T-helper 17 cell (primary cell): ENCODE measurements at places on chromosomes 2 and 18.

DNA sequence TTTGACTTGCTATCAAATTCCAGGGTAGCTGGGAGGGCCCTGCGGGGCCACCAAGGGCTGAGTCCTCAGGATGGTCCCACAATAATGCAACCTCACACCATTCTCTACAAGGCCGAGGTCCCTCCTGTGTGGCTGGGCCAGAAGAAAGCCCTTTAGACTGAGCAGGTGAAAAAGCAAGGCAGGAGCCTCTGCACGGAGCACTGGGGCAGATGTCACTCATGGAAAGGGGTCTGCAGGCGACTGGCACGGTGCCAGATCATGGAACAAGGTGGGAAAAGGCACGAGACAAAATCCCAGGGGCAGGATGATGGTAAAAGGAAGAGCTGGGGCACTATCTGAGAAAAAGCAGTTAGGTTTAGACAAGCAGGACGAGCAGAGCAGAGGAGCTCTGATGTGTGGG lies 16.1 kb downstream of the HJURP start:
- H3K27me3 ChIP-seq, result no peaks in the 10 kb centered on the region
- peaks cover 7% of the 10 kb centered on the region for H3K4me1 ChIP-seq
- H3K36me3 ChIP-seq, result no peaks in the 10 kb centered on the region
- no peak for DNase-seq
- H3K4me3 ChIP-seq, result no peak overlapping the region

DNA sequence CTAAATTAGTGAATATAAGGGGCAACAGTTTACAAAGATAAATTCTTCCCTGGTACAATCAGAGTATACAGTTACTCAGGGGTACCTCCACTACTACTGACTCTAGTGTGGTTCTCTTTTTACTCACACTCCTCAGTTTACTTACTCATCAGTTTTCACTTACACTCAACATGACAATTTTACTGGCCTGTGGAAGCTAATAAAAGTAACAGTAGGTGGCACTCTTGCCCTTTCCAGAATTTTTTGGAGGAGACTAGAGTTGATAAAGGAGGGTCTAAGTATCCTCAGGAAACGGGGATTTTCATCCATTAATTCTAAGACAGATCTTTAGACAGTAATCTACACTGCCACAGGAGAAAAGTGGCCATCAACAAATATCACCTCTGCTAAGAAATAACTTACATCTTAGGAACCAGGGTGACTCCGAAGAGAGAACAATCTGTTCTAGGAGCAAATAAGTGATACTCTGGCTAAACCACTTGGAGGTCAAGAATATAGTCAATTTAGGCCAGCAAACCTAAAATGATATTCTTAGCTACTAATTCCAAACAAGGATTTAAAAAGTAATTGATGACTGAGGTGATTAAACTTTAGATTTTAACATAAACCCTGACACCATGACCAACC lies 61.3 kb downstream of the ATL2 start:
- no peaks in the 10 kb centered on the region for H3K4me1 ChIP-seq
- no peaks in the 10 kb centered on the region for H3K36me3 ChIP-seq
- DNase-seq, result no peak
- H3K4me3 ChIP-seq, result no peak overlapping the region
- no peaks in the 10 kb centered on the region for H3K27me3 ChIP-seq

DNA sequence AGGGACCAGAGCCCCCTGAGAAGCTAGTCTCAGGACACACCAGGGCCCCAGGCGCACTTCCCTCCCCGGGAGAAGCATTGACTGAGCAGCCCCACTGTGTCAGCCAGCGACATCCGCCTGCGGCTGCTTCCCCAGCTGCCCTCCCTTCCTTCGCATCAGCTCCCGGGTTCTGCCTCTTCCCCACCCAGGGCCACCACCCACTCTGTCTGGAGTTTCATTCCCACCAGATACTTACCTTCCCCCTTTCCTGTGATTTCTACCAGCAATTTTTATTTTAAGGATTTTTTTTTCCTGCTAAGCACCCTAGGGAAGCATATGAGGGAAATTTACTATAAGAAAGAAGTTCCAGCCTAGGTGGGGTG lies 99.2 kb downstream of the SMAD7 start:
- no peak overlapping the region for H3K27ac ChIP-seq
- DNase-seq, result no peak
- peaks cover 1% of the 10 kb centered on the region for H3K36me3 ChIP-seq
- H3K27me3 ChIP-seq, result no peaks in the 10 kb centered on the region
- H3K4me3 ChIP-seq, result no peak overlapping the region
- H3K4me1 ChIP-seq, result peaks cover 32% of the 10 kb centered on the region

DNA sequence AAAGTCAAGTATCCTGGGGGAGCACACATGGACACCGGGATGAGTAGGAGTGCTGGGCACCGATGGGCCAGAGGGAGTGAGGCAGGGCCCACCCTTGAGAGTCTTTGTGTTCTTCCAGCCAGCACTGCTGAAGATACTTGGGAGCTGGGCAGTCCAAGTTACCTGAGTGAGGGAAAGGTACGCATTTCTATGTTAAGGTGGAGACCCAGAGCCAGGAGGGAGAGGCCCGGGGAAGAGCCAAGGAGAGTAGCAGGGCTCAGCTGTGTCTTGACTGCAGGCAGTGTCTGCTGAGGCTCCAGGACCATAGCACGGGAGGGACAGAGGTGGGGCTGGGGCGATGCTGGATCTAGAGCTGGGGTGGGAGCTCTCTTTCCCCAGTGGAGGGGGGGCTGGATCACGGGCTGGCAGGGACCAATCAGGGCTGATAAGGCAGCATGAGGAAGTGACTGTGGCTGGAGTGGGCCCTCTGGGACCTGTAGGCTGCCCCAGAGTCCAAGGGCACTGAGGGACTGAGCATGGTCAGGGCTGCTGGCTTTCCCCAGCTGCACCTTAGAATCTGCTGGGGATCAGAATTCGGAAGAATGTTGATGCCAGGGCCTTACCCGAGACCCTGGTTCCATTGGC lies 289.2 kb downstream of the PHLPP1 start:
- DNase-seq, result no peak
- no peaks in the 10 kb centered on the region for H3K36me3 ChIP-seq
- H3K4me1 ChIP-seq, result peaks cover 2% of the 10 kb centered on the region
- H3K27ac ChIP-seq, result no peak overlapping the region
- H3K4me3 ChIP-seq, result no peak overlapping the region
- H3K27me3 ChIP-seq, result peaks cover 17% of the 10 kb centered on the region

DNA sequence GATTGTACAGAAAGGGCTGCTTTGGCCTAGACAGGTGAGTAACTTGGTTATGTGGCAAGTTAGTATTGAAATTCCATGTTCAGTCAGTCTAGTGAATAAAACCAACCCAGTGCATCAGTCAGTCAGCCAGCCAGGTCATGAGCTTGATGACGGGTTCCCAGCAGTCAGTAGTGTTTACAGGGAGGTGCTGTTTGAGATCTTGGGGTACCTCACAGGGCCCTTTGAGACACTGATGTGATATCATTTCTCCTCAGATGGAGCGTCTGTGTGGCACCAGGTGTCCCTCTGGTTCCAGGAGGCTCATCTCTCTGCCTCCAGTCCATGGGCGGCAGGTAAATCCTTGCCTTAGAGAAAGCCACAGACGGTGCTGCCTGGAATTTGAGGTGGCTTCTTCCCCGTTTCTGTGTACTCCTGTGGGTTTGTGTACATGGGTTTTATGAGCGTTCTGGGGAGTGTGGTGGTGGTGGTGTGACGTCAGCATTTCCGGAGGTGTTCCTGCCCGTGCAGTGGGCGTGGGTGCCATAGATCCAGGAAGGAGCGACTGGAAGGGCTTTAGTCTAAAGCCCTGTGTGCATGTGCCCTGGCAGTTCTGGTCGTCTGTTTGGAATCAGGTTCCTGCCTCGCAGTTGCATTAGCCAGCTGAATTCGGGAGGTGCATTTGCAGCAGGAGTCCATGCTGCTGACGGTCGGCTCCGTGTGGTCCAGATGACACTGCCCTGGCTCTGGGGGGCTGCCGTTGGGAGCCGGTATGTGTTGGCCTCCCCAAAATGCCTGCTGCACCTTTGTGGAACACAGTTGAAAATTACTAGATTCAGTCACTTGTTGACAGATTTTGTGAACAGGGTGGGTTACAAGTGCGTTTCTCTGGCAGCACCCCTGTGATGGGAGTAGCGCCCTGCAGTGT lies 2.1 kb downstream of the CTDP1 start:
- DNase-seq, result peak; percentile 39
- H3K27me3 ChIP-seq, result no peaks in the 10 kb centered on the region
- peaks cover 51% of the 10 kb centered on the region for H3K4me1 ChIP-seq
- peak overlapping the region; percentile 81 for H3K27ac ChIP-seq
- H3K4me3 ChIP-seq, result peak overlapping the region; percentile 91
- H3K36me3 ChIP-seq, result no peaks in the 10 kb centered on the region

DNA sequence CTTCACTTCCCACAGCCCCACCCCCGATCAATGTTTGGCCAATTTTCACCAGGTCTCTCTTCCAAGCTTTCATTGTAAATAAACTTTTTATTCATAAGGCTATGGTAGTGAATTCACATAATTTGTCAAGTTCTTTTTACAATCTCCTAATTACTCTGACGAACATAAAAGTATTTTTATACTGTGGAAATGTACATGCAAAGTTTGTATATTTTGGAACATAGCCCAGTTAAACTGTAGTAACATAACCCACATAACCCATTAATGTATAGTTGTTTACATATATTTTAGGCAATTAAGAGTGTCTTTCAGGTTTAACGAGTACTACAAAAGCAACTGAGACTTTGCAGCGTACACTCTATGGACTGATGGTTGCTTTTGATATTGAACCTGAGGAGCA lies 228.3 kb upstream of the ERBB4 start:
- no peak for DNase-seq
- peak overlapping the region; percentile 24 for H3K27ac ChIP-seq
- H3K36me3 ChIP-seq, result no peaks in the 10 kb centered on the region
- H3K4me3 ChIP-seq, result no peak overlapping the region
- H3K4me1 ChIP-seq, result no peaks in the 10 kb centered on the region
- H3K27me3 ChIP-seq, result no peaks in the 10 kb centered on the region
